Activated naive CD4-positive, alpha-beta T cell treated with anti-CD3 and anti-CD28 coated beads, Interleukin-2, amount 50 U/mL, for 72 hours (primary cell): ENCODE measurements at places on chromosomes 6 and 20.

DNA sequence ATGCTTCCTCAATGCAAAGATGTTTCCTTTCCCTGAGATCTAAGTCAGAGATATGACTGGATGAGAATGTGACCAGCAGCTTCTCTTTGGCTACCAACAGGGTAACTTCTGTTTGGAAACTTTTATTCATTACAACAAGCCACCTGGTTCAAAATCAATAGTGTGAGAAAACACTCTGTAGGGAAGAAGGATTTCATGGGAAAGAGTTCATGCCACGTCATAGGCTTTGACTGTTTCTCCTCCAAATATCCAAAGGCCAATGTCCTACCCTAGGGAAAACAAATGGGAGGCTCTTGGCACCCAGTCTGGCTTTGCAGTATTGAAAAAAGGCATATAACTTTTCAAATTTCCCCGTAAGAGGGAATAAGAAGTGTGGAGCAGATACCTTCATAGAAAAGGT, 245.5 kb downstream of the FNDC1 start:
- no peak for DNase-seq

- DNase-seq: no peak
Measured at GRCh38 chr6:108633436-108633835, 72.7 kb downstream of the FOXO3 start.

DNA sequence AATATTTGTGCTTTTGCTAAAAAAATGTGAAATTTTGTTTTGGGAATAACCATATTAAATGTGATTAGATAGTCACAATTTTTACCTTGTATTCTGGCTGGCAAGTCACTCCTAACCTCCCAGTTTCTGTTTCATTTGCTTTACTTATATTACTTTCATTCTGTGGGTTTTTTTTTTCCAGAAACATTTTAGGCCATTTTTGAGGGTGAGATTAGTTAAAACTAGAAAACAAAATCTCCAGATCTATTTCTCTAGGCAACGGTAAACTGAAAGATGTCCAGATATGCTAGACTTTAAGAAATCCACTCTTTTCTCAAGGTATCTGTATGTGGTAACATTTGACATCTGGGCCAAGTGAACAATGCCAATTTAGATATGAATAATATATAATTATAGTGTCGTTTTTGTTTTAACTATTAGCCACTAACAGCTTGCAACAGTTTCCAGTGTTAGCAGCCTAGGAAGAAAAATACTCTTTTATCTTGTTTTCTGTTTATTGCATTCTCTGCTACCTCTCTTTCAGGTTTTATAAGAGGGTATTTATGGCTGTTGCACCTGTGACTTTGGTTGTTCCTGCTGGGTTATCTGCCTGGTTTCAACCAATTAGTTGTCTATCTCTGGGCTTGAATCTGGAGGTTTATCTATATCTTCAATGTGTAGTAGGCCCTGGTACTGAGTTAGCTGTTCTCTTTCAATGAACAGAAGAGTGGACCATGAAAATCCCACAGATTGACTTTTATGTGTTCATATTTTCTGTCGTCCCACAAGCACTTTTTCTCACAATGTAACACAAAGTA, 260.9 kb downstream of the NKAIN2 start:
- DNase-seq: no peak

DNA sequence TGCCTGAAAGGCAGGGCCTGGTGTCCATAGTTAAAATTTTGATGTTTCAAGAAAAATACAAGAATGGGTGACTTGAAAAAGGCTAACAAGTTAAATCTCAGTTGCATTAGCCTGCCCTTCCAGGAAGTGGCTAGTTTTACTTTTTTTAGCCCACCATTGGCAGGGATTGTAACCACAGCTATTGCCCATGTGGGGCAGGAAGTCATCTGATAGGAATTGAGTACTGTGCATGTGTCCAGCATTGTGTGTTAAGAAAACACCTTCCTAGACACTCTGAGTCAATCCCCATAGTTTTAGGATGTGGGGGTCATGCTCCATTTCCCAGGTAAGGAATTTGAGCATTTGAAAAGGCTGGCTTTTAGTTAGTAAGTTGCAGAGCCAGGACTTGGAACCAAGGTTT, 26.9 kb downstream of the LYRM2 start:
- DNase-seq: no peak

GRCh38 chr6:129608886-129609537, 101.0 kb downstream of the ARHGAP18 start:
- DNase-seq: no peak

DNA sequence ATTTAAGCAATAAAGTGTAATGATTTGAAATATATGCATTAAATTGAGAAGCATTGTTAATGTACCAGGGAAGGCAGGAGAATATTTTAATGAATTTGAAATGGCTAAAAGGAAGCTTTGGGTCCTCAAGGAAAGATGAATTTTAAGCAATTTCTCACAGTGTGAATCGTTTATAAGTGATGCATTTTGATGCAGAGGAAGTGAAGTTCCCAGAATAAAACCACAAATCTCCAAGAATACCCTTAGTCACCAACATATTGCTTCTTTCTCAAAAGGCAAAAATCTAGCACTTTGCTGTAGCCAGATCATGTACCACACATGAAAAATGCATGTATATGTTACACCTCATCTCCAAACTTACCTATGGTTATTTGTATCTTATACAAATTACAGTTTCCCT, 11.7 kb downstream of the TPD52L1 start:
- no peak for DNase-seq

DNA sequence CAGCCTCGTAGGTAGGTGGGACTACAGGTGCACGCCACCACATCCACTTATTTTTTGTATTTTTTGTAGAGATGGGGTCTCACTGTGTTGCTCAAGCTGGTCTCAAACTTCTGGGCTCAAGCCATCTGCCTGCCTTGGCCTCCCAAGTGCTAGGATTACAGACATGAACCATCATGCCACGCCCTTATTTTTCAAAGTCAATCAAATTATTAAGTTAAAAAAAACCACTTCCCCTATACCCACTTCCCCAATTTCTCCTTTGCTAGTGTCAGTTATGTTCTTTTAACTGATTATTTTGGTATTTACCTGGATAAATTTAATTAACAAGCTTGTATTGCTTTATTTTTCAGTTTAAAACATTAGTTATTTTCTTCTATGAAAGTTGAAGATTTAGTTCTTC, 49.6 kb downstream of the RIOK1 start:
- DNase-seq: no peak

DNA sequence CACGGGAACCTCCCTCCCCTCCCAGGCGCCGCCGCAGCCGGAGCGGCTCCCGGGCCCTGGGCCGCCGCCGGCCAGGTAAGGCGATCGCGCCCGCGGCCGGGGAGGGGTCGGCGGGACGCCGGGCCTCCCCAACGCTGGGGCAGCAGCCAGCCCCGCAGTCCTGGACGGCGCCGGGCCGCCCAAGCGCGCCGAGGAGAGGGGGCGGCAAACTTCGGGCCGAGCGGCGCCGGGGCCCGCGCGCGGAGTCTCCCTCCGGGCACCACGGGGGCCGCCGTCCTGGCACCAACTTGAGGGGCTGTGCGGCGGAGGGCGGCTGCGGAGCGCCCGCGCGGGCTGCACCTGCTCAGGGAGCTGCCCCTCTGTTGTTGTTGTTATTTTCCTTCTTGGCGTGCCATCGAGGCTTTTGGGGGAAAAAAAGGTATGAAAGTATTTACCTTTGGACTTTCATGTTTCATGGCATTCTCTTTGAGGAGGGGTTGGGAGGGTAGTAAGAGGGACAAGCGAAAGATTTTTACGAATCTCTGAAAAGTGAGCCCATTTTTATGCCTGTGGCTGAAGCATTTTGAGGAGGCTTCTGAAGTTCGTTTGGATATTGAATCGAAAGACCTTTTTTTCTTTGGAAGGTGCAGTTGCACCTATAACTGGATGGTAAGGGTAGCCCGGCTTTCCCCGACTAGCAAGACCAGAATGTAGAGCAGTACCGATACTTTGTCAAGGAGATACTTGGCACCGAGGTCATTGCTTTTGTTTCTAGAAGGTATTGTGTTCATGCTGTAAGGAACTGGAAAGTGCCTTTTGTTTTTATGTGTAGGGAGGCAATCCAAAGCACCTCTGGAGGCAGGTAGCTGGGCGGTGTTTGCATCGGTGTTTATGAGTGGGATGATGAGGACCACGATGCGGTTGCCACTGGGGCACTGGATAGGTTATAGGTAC, at the start of gene RNF182:
TSS of gene RNF182 (plus strand) at position 4 of the 933 bp plus-strand sequence. CDS start 52,168 bp downstream, outside the sequence.
- peak; percentile 46 for DNase-seq

- no peak for DNase-seq
Measured at GRCh38 chr20:46549188-46549972, 1.1 kb downstream of the OCSTAMP start.

- DNase-seq: no peak
Measured at GRCh38 chr6:46642928-46643751, 9.5 kb downstream of the CYP39A1 start.

DNA sequence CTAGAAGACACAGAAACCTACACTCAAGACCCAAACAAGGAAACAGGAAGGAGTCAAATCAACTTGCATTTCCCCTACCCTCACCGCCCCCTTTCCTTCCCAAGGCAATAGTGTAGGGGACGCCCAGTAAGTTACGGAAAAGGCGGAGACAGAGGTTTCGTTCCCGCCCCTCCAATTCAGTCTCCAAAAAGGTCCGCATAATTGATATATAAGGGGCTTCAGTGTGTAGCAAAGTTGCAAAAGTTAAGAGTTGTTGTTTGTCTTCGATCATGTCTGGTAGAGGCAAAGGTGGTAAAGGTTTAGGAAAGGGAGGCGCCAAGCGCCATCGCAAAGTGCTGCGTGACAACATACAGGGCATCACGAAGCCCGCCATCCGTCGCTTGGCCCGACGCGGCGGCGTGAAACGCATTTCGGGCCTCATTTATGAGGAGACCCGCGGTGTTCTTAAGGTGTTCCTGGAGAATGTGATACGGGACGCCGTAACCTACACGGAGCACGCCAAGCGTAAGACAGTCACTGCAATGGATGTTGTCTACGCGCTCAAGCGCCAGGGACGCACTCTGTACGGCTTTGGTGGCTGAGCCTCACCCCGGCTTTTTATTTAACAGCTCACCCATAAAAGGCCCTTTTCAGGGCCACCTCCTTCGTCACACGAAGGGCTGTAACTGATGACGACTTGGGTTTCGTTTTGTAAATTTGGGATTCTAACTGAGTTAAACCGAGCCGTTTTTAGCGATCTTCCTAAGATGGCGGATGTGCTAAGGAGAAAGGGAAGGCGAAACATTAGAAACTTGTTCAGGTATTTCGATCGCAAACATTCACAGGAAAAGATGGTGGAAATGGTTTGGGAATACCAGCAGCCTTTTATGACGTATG, 124.6 kb upstream of the BTN3A2 start:
- peak; percentile 74 for DNase-seq

GRCh38 chr6:44349904-44350649, 7.6 kb downstream of the SPATS1 start:
- no peak for DNase-seq

DNA sequence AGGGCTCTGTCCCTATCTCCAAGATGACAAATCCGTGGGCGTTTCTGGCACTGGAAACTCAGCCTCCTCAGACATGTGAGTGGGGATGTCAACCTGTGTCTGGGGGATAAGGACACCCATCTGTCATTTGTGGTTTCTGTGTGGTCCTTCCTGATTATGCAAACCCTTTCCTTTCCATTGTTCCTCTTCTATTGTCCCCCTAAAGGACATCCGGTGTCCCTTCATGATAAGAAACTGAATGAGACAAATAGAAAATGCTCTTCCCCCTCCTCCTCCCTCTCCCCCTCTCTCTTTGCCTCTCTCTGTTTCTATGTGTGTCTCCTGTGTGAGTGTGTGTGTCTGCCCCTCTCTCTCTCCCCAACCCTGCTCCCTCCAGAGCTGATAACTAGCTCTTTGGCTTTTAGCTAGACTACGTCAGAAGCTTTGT, 11.5 kb upstream of the GLP1R start:
- no peak for DNase-seq

- DNase-seq: no peak
Measured at GRCh38 chr6:3114377-3114776, 4.1 kb upstream of the BPHL start.

GRCh38 chr6:153125032-153125431, 6.0 kb downstream of the RGS17 start:
- DNase-seq: no peak

GRCh38 chr6:35166520-35166919, 25.4 kb upstream of the TCP11 start:
- DNase-seq: no peak

DNA sequence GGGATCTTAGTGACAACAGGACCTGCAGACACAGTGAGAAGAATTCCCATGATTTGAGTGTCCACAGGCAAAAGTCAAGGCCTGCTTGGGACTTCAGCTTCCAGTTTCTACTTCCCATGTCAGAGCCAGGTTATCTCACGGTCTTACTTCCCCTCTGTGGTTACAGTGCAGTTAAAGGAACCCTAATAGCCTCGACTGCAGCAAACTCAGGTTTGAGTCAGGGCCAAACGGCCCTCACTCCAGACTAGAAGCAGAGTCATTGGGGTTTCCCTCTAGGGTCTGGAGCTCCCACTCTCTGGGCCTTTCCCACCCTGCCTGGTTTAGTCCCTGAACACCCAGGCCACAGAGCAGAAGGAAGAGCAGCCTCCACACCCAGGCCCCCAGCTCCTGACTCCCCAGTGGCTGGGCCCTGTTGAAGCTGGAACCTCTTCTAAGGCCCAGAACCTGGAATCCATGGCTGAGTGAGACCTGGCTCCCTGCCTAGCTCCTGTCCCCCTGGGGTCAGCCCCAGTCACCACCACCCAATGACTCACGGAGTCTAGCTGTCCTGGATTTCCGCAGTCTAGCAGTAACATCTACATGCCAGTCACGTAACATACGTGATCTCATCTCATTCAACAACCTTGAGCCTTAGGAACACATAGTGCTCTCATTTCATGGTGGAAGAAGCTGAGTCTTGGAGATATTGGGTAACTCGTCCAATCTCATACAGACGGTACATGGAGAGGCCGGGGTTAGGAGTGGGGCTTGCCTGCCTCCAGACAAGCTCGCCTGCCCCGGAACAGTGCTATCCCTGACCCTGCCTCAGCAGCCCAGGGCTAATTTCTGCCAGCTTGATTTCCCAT, 9.2 kb upstream of the GHRH start:
- DNase-seq: no peak
